HCT116 (cell line): ENCODE measurements at places on chromosomes 16 and 17. TPM values are rescaled to one million over a fixed set of nuclear protein-coding genes. Genes with fewer than 3 reads are reported as not detected.

TLCD3B gene
- 1.0 TPM for total RNA-seq

DNA sequence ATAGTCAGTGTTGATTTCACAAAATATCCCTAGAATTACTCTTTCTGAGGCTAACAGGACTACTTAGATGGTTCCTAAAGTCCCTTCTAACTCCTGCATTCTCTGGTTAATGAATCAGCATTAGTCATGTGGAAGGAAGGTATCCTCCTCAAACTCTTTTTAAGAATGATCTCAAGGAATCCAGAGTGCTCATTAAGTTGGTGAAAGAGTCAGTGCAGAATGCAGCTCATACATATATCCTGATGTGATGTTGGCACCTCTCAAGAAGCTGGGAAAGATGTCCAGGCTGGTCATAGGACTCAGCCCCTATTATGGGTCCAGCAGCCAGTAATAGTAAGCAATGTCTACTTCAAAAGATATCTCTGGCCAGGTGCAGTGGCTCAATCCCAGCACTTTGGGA, 65.5 kb downstream of the PIGL start:
- peaks cover 59% of the 10 kb centered on the region for H3K4me1 ChIP-seq
- H3K4me3 ChIP-seq: peak overlapping the region; percentile 22
- no peaks in the 10 kb centered on the region for H3K36me3 ChIP-seq
- no peaks in the 10 kb centered on the region for H3K27me3 ChIP-seq
- peak; percentile 66 for DNase-seq

- no peak for DNase-seq
- H3K27ac ChIP-seq: no peak overlapping the region
- H3K4me1 ChIP-seq: peaks cover 3% of the 10 kb centered on the region; the same call in 1 of the 2 replicates
- no peak overlapping the region for H3K4me3 ChIP-seq
These were observed 4.4 kb downstream of the COPRS start for GRCh38 chr17:31854672-31855071.

ZNF469 gene
- 5.9 TPM for total RNA-seq

KCNH4 gene
- total RNA-seq: not detected

- H3K27me3 ChIP-seq: no peaks in the 10 kb centered on the region
- H3K4me1 ChIP-seq: peaks cover 8% of the 10 kb centered on the region; the same call in 1 of the 2 replicates
- no peaks in the 10 kb centered on the region for H3K36me3 ChIP-seq
- no peak overlapping the region for H3K27ac ChIP-seq
- DNase-seq: no peak
- H3K4me3 ChIP-seq: no peak overlapping the region
These were observed 92.7 kb upstream of the CLEC18A start for GRCh38 chr16:69858191-69859104.

DNA sequence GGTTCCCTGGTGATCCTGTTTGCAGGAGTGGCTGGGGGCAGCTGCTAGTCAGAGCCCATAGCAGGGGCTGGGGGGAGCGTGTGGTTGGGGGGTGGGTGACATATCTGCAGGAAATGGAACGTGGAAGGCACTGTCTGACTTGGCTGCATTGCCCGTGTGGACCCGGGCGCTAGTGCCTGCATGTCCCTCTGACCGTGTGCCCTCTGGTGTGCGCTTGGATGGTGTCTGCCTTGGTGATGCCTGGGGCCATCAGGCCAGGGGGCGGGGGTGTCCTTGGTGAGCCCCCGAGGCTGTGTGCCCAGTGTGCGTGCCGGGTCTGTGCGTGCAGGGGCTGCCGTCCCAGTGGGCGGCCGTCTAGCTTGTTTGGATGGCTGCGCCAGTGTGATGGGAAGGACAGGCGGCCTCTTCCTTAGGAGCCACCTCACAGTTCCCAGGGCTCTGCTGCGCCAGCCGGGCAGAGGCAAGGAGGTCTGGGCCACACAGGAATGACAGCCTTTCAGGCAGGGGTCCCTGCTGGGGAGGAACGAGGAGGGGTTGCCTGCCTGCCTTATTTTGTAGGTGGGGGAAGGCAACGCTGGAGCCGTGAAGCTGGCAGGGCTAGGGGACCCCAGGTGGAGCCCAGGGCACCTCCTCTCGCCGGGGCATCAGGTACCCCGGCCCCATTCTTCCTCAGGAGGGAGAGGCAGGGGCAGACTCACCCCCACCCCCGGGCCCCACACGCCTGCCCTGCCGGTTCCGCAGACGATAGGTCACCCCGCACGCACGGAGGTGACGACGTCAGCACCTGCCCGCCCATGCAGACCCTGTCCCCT, 693 bp downstream of the NDRG4 start:
- no peak for DNase-seq
- H3K27me3 ChIP-seq: no peaks in the 10 kb centered on the region
- peak overlapping the region; percentile 7; the same call in 1 of the 2 replicates for H3K27ac ChIP-seq
- H3K4me3 ChIP-seq: peak overlapping the region; percentile 60
- peaks cover 4% of the 10 kb centered on the region; the same call in 1 of the 2 replicates for H3K4me1 ChIP-seq

CLCN7 gene
- 64.0 TPM for total RNA-seq

DNA sequence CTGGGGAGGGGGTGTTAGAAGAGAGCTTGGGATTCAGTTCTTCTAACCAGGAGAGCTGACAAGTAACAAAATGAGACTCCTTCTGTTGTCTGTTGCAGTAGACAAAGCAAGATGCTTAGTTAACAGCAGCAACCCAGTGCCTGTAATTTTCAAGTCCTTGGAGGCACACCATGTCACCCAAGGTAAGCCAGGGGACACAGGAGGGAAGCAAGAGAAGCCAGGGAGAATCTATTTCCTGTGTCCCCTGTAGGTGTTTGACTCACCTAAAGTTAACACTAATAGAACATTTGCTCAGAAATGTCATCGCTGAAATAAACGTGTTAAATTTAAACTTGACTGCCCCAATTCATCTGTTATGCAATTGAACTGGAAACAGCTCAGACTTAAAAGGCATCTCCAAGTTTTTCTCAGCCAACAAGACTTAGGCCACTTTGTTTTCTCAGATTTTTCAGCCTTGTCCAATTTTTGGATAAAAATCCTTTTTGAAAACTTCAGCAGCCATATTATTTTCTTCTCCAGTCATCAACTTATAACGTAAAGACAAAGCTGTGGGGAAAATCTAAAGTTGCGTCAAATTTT, 257.6 kb downstream of the CDH13 start:
- H3K27me3 ChIP-seq: no peaks in the 10 kb centered on the region
- H3K4me1 ChIP-seq: no peaks in the 10 kb centered on the region
- no peak overlapping the region for H3K4me3 ChIP-seq
- no peaks in the 10 kb centered on the region for H3K36me3 ChIP-seq

CACNA1H gene
- total RNA-seq: 24.3 TPM

SCGB1C2 gene
- total RNA-seq: not detected

GRCh38 chr16:60810250-60810649, 1226.0 kb downstream of the CDH8 start:
- H3K4me3 ChIP-seq: no peak overlapping the region
- DNase-seq: no peak
- H3K27ac ChIP-seq: no peak overlapping the region
- H3K4me1 ChIP-seq: no peaks in the 10 kb centered on the region
- H3K27me3 ChIP-seq: no peaks in the 10 kb centered on the region

CCNF gene
- total RNA-seq: 60.8 TPM

- peaks cover 57% of the 10 kb centered on the region for H3K36me3 ChIP-seq
- H3K4me3 ChIP-seq: no peak overlapping the region
- peaks cover 3% of the 10 kb centered on the region; the same call in 1 of the 2 replicates for H3K4me1 ChIP-seq
- H3K27me3 ChIP-seq: no peaks in the 10 kb centered on the region
- H3K27ac ChIP-seq: no peak overlapping the region
These were observed 16.1 kb upstream of the SLC38A8 start for GRCh38 chr16:84058664-84059063.

DNA sequence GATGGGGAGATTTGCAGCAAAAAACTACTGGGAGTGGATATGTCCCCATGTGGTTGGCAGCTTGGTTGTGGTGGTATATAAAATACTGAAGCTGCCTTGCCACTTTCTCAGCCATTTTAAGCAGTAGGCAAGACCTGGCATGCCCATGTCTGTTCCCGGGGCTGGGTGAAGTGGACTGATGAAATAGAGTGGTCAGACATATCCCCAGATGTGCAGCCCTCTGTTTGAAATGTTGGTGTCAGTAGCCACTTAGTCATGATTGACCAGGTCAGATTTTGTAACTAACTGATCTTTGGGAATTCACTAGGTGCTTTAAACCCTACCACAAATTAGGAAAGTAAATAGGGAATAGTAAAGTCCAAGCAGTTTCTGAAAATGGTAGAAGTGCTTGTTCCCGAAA, 151.6 kb downstream of the PHKB start:
- H3K4me3 ChIP-seq: no peak overlapping the region
- H3K27ac ChIP-seq: no peak overlapping the region
- no peaks in the 10 kb centered on the region for H3K27me3 ChIP-seq
- H3K36me3 ChIP-seq: no peaks in the 10 kb centered on the region
- DNase-seq: no peak
- 0 out of 2 replicates have a peak, but pooled peaks cover 3% of the 10 kb centered on the region for H3K4me1 ChIP-seq
